ENCODE measurements at places on chromosomes 6 and 20.

DNA sequence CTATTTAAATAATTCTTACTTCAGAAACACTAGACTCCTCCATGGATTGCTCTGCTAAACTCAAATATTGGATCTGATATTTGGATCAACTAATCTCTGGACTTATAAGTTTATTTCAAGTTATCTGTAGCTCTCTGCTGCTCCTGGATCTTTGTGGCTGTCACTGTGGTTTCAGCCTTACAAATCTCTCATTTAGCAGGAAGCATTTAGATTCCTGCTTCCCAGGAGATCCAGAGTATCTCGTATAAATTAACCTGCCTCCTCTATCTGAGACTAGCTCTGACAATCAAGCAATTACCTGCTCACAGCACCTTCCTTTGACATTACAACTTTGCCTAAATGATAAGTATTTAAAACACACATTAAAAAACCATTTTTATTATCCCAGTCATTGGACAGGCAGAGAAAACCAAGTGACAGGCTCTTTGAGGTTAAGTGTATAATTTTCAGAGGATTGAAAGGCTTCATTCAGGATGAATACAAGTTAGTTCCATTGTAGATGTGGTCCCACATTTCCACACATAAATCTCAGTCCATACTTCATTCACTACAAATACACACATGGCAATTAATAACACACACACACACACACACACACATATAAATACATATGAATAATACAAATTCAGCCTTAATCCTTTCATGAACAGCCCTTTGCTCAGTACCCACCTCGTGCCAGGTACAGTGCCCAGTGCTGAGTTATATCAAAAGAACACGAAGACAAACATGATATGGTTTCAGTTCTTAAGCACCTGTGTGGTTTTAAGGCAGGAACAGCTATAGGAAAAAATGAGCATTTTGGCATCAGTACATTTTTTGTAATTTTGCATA is 55.5 kb upstream of the PLCB1 start:
- no peak for DNase-seq

- no peak for DNase-seq
These were observed 667.5 kb downstream of the UTRN start for GRCh38 chr6:144952456-144953240.

GRCh38 chr6:133697185-133697584 is 191.7 kb upstream of the TCF21 start:
- DNase-seq: no peak

GRCh38 chr6:14838133-14838583 is 407.7 kb upstream of the JARID2 start:
- no peak for DNase-seq

GRCh38 chr6:20575704-20576451 is 41.6 kb downstream of the CDKAL1 start:
- peak; percentile 45 for DNase-seq

DNA sequence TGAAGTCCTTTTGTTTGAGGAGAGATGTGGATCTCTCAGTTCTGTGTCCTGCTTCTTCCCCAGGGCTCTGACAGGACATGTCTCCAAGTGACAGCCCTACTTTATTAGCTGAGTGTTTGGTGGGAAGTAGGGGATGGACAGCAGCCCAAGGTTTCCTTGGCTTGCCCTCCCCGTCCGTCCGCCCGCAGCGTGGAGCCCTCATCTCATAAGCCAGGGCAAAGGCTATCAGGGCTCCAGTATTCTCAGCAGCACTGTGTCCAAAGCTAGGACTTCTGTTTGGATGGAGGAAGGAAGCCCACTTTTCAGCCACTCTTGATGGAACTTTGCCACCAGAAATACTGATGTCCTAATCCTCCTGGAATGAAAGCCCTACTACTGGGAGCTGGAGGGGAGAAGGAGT is 13.6 kb downstream of the CDC5L start:
- no peak for DNase-seq

- DNase-seq: no peak
These were observed 45.3 kb downstream of the CLIC5 start for GRCh38 chr6:45970326-45970725.
